ENCODE measurements at places on chromosomes 4 and X.

DNA sequence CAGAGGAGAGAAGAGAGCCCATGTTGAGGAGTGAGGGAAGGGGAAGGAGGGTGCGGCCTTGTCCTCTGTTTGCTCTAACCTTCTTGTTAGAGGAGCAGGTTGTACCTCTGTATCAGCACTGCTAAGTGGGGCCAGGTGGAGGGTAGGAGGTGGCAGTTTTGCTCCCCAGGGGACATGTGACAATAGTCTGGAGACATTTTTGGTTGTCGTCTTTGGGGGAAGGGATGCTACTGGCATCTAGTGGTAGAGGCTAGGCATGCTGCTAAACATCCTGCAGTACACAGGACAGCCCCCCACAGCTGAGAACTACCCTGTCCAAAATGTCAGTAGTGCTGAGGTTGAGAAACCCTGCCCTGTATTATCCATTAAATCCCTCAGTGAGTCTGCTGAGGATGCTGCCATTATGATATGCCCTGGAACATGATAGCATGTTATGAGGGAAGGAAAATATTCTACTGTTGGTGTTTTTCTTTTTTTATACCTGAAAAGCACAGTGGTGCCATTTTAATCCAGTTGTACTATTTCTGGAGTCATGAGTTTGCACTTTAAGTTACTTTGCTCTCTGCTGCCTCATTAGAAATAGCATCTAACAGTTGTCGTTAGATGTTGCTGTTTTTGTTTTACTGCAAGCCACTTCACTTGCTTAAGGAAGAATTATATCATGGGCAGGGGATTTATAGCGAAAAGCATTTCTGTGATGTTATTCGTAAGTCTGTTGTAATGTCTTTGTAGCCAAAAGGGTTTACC, 90.6 kb downstream of the LRP2BP start:
- no peak for DNase-seq

DNA sequence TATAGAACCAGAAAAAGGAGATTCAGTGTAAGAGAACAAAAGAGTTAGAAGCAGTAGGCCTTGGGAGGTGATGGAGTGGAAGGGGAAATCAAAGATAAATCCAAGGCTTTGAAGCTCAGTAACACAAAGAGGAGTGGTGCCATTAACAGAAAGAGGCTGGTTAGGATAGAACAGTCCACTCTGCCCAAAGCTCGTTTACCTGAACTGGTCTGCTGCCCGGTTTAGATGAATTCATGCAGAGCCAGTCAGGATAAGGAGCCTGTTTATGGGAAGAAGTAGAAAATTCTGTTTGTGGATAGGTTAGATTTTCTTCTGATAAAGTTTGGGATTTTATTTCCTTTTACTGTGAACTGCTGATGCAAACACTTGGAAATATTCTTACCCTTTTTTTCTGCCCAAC, 80.6 kb downstream of the HMGB2 start:
- no peak for DNase-seq

DNA sequence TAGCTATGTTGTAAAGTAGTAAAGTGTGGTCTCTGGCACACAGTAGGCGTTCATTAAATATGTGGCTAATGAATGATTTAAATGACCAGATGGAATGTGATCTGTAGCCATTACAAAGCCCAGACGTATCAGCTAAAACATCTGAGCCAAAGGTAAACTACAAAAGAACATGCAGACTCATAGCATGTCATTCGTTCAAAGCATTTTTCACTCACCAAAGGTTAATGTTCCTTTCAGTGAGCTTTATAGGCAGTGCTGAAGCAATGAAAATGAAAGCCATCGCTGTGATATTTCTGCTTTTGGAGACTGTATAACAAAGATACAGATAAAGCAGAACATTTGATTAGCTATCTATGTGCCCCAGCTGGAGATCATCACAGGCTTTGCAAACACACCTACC, 50.5 kb downstream of the F9 start:
- no peak for DNase-seq

GRCh38 chrX:122869171-122869570, 314.9 kb upstream of the GRIA3 start:
- no peak for DNase-seq

- DNase-seq, result no peak
Measured at GRCh38 chrX:150165776-150166610, 197.1 kb upstream of the MAMLD1 start.

DNA sequence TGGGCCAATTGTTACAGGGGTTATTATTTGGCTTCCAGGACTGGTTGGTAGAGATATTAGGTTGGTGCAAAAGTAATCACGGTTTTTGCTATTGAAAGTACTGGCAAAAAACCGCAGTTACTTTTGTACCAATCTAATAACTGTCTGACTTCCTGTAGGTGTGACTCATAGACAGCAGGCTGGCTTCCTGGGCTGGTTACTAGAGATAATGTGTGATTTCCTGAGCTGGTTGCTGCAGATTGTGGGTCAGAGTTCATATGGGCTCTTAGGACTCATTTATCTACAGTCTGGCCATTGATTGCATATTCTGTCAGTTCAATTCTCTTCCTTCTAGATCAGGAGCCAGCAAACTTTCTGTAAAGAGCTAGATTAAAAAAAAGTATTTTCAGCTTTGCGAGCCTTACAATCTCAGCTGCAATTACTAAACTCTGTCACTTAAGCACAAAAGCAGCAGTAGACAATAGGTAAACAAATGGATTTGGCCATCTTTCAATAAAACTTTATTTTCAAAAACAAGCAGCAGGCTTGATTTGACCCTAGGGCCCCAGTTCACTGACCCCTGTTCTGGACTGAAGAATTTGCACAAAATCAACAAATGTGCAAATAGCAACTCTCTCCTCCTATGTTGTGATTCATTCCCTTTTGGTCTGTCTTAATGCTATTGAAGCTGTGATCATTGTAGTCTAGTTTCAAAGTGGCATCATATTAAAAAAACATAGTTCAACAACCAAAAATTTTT, 50.8 kb upstream of the BOD1L1 start:
- no peak for DNase-seq

GRCh38 chr4:28831867-28832266, 1888.3 kb upstream of the PCDH7 start:
- no peak for DNase-seq

DNA sequence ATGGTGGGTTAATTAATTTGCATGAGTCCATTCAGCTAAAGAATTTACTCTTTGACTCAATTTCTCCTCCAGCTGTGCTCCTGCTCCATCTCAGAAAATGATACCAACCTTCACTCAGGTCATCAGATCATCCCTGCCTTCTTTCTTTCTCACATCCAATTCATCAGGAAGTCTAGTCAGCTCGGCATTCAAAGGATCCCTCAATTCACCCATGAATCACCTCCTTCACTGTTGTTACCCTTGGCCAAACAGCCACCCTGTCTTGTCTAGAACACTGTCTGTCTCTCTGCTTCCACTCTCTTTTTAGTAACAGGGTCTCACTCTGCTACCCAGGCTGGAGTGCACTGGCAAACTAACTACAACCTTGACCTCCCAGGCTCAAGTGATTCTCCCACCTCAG, 337.4 kb upstream of the SFRP2 start:
- no peak for DNase-seq

GRCh38 chr4:163748449-163748848, 254.0 kb downstream of the TMA16 start:
- no peak for DNase-seq

DNA sequence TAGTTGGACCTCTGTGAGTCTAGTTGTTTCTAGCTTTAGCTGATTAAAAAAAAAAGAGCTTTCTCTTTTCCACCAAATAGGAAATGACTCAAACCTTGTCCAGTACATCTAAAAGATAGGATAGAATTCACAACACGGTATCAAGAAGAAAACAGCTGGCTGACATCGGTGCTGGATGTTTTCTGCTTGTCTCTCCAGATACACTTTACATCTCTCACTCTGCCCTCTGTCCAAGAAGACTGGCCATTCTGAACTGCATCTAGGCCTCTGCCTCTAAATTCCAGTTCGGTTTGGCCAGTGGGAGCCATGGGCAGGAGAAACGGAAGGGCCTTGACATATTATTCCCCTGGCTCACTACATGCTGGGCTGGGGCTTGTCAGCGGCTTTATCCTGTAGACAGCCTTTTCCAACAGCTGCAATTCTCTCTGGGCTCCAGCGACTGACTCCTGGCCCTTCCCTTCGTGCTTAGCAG, 57.3 kb upstream of the SHISA3 start:
- no peak for DNase-seq

GRCh38 chr4:22637306-22637705, 55.4 kb upstream of the GBA3 start:
- no peak for DNase-seq

GRCh38 chr4:146763560-146763959, 124.9 kb downstream of the POU4F2 start:
- no peak for DNase-seq

GRCh38 chrX:130625386-130625785, 223.6 kb downstream of the RBMX2 start:
- DNase-seq, result no peak

DNA sequence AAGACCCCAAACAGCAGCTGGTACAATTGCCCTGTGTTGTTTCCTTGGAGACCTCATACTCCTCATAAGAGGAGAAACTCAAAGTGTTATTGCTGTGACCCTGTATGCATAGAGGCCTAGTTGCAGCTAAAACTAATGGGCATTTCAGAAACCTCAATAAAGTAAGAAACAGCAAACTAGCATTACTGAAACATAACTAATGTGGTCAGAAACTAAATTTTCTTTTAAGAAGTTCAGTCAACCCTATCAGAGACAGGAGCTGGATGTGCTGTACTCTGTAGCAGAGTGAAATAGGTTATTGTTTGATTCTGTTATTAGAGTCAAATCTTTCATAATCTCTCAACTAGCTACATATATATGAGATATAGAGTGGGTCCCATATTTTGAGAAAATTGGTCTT, 257.5 kb upstream of the IRS4 start:
- no peak for DNase-seq
